ELF-1 (cell line): ENCODE measurements at places on chromosomes 3 and 15.

- DNase-seq = peak; percentile 56
Measured at GRCh38 chr3:107612664-107613084, 89.9 kb downstream of the BBX start.

DNA sequence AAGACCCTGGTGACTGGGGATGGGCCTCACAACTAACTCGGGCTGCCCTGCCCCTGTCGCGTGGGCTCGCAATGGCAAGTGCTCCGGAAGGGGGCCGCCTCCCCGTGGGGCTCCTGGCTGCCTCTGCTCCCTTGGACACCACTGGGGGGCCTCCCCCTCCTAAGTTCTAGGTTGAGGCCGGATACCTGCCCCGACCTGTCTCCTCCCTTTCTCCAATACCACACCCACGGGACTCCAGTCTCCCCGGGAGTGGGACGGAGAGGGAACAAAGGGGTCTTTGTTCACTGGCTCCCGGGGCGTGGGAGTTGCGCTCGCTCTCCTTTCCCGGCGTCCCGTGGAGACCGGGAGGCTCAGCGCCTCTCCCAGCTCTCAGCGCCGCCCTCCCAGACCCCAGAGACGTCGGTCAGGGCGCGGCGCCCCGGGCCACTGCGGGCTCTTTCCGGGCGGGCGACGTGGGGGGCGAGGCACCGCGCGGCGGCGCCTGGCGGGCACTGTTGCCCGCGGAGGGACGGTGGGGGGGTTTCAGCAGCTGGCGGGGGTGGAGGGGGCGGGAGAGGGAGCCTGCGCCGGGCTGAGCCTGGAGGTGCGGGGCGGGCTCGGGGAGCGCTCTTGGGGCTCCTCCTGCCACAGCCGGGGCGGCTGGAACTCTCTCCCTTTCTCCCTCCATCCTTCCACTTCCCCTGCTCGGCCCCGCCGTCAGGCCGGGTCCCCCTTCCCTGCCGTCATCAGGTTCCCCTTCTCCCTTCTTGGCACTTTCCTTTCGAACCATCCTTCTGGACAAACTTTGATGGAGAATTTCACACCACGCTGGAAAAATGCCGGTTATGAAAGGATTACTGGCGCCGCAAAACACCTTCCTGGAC lies at the start of gene KCNH8:
KCNH8 (plus strand) TSS at position 606 of the 863 bp plus-strand sequence; CDS start at position 816, 210 bp downstream.
- DNase-seq = peak; percentile 32

GRCh38 chr3:159635047-159635641 lies 353.5 kb upstream of the IL12A start:
- DNase-seq = no peak

DNA sequence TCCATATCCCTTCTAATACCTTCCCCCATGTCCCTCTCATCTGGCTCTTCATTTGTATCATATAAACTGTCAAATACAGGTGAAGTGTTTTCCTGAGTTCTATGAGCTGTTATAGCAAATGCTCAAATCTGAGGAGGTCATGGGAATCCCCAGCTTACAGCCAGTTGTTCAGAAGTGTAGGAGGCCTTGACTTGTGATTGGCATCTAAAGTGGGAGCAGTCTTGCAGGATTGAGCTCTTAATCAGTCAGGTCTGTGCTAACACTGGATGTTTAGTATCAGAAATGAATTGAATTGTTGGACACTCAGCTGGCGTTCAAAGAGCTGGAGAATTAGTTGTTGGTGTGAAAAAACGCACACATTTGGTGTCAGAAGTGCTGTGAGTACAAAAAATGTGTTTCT lies 65.0 kb downstream of the IFT57 start:
- no peak for DNase-seq

DNA sequence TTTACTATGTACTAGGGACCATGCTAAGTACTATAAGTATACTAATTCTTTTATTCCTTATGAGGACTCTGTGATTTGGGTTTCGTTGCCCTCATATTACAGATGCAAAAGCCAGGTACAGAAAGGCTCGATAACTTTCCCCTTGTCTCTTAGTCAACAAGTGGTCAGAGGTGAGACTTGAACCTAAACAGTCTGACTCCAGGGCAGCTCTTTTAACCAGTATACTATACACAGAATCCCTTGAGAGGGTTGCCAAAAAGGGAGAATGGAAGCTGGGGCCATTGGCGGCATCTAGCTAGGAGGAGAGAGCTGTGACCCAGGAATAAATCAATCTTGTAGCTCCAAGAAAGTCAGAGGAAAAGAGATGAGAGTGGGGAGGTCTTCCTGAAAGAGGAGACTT lies 92.4 kb downstream of the TOP2B start:
- DNase-seq = no peak

DNA sequence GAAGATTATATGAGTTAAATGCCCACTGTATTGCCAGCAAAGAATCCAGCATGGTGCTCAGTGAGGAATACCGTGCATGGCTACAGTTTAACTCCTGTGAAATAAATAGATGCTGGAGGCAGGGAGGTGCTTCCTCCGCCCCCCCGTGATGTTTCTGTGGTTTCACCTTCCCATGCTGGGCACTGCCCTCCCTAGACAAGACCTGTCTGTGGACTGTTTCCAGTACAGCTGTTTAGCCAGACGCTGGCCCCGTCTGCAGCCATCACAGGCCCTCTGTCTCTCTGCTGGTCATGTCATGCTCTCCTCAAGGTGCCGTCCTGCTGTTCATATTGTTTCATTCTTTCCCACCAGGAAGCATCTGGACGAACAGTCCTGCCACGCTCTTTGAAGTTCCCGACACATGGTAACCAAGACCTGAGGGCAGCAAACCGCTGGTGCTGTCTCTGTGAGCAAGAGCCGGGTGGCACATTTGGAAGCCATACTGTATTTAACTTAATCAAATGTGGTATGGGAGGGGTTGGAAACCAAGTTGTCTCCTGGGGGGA lies 31.4 kb downstream of the GOLGA8S start:
- no peak for DNase-seq

DNA sequence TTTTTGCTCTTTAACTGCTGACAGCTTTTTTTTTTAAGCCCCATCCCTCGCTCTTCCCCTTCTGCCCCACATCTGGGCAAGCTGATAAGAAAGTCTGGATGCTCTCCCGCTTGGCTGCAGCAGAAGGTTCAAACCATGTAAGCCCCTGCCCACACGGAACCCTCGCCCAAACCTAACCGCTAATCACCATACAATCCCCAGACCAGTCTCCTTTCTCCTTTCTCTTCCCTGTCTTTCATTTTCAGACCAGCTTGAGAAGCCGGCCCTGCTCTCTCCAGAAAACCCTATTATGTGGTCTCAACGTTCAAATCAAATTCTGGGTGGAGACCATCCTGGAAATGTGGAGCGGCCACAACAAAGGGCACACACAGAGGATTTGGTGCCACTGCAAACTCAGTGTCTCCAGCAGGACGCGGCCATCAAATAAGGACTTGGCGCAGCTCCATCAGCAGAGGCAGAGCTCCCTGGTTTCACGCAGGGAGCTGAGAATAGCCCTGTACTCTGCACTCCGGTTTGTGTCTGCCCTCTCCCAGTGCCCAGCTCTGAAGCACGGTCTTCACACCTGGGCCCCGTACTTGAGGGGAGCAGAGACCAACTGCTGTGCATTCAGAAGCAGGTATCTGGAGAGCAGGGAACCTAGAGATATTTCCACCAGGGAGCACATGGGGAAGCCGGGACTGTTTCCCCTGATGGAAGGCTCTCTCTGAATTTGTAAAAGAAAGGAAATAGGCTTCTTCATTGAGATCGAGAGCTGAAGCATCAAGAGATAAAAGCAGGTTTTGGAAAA lies 92.6 kb downstream of the XXYLT1 start:
- DNase-seq = no peak

DNA sequence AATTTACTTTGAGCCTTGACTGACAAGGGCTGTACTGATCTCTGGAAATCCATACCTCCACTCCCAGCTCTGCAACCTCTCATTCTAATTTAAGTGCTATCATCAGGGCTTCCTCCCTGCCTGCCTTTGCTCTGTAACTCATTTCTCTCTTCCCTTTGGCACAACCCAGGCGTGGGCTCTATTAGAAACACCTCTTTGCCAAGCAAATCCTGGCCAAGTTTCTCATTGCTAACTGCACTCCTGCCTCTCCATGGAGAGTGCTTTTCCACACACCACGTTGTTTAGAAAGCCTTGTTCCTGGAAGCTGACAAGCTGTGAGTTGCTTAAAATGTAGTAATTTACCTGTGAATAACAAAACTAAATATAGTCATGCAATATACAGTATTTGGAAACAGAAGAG lies 20.1 kb upstream of the FSTL1 start:
- no peak for DNase-seq

GRCh38 chr3:31903686-31904431 lies 77.2 kb downstream of the OSBPL10 start:
- peak; percentile 22 for DNase-seq

DNA sequence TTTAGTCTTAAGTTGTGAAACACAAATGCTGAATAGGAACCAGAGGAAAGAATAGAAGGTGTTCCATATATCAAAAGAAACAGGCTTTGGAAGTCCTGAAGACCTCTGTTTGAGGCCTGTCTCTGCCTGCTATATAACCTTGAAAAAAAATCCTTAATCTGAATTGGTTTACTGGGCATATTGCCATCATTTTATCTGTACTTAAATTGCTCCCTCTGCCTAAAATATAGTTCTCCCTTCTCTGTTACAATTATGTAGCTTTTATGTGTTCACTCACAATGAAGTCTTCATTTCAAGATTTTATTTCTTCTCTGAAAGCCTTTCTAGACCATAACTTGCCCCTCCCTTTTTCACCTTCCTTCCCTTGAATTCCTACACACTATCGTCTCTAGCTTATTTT lies 21.2 kb downstream of the ARL13B start:
- no peak for DNase-seq

- DNase-seq = no peak
Measured at GRCh38 chr3:112004669-112005068, 5.9 kb downstream of the TAGLN3 start.

DNA sequence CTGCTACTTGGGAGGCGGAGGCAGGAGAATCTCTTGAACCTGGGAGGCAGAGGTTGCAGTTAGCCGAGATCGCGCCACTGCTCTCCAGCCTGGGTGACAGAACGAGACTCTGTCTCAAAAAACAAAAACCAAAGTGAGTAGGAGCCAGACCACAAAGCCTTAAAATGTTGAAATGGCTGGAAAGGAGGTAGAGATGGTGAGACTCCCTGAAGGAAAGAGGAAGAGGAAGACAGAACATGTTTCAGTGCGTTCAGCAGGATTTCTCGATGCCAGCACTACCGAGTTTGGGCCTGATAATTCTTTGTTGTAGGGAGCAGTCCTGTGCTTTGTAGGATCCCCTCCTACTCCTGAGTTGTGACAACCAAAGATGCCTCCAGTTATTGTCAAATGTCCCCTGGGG lies 189.9 kb downstream of the AKAP13 start:
- DNase-seq = no peak

GRCh38 chr3:159210336-159210735 lies 408.5 kb downstream of the MFSD1 start:
- no peak for DNase-seq

DNA sequence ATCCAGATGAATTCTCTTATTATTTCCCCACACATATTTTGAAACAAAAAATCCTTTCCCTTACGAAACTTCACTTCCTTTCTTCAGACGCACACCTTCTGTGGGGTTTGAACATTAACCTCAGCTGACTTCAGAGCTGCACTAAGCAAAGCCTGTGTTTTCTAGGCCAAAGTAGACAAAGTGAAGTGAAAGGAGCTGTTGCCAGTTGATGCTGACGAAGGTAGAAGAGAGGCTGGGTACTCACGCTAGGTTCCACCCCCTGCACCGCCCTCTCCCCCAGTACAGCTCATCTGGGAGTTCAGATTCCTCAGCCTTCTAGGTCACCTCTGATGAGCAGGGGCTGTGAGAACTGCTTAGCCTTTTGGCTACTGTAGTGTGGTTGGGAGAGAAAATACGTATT lies 24.1 kb downstream of the DUT start:
- DNase-seq = no peak

- peak; percentile 14 for DNase-seq
Measured at GRCh38 chr3:139455855-139456254, 20.5 kb downstream of the RBP2 start.

GRCh38 chr3:135853981-135854380 lies 111.5 kb upstream of the PPP2R3A start:
- no peak for DNase-seq

DNA sequence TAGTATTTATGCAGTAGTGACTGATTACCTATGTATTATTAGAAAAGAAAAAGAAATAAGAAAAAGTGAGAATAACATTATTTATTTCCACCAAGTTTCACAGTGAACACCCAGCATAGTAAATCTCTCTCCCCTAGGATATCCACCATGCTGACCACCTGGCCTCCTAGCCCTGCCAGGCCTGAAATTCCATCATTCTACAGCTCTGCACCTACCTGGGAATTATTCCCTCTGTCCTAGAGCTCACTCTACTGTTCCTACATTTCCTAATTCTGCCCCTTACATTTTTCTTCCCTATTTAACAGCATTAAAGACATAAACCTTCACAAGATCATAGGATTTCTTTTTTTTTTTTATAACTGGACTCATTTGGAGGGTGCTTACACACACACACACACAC lies 525.3 kb upstream of the PPP2R3A start:
- no peak for DNase-seq
